ENCODE measurements at places on chromosomes 2 and 18.

DNA sequence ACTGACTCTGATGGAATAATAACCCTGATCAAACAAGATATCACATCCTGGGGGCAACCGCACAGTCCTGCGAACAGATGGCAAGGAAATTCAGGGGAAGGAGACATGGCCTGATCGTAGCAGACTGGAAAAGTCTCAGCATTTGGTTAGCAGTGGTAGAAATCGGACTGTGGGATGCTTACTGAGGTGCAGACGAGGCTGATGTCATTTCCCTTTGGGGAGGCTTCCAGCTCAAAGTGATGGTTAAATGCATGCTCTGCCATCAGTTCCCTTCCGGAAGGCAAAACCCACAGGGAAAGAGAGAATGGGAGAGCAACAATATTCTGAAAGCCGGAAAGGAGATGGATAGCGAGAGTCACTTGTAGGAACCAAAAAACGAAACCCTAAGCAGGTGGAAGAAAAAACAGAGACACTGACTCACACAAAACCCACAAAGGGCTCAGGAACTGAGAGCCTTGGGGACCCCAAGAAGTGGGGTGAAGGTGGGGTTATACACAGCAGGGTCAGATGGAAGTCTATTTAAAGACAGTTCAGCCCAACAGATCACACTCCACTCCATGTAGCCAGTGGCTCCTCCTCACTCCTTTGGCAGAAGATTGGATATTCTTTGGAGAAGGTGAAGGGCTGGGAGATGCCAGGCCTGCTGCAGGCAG is 93.1 kb downstream of the INPP5D start:
- no peak for DNase-seq

GRCh38 chr2:135709992-135710391 is 31.7 kb upstream of the UBXN4 start:
- peak; percentile 85 for DNase-seq

DNA sequence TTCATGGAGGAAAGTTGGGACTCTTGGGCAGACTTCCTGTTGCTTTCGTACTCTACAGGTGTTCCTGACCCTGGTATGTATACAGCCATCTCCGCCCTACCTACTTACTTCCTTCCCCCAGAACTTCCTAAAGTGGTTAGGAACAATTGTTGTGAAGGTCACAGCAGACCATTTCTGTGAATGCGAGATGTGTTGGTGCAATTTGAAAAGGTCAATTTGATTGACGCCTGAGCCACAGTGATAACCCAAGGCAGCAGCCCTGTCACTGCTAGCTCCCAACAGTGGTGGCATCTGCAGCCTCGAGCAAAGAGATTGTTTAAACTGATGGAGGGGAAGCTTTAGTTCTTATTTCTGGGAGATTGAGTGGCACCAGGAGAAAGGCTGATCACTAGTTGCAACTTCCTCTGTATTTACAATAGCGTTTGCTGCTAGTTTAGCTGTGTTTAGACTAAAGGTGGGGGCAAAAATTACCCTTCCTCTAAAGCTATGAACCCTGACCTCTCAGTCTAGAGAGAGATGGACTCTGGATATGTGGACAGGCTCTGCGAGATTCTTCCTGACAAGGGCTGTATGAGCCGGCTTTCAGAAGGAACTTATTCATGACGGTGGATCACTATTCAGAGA is 78.3 kb upstream of the MAP4K3 start:
- DNase-seq, result no peak

GRCh38 chr2:47218066-47218581 is 63.0 kb upstream of the STPG4 start:
- no peak for DNase-seq

DNA sequence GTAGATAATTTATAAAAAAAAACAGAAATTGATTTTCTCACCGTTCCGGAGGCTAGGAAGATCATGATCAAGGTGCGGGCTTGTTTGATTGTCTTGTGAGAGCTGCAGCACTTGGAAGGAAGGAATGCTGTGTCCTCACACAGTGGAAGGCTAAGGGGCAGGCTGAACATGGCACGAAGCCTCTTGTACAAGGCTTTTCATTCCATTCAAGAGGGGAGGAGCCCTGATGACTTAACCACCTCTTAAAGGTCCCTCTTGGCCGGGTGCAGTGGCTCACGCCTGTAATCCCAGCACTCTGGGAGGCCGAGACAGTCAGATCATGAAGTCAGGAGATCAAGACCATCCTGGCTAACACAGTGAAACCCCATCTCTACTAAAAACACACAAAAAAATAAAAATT is 39.2 kb downstream of the PID1 start:
- DNase-seq, result no peak

DNA sequence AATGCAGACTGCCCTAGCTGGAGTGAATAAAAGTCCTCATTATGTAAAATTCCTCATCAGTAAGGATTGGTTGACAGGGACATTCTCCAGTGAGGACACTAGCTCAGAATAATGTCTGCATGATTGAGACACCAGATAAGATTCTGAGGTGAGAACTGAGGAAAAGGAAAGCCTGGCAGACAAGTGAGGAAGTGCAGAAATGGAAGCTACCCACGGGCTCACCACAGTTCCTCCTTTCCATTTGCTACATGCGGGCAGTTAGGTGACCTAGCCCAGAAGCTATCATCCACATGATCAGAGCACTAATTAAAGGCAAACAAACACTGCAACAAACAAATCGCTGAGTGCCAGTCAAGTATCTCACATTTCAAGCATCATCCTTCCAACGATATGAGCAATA is 27.7 kb downstream of the NETO1 start:
- DNase-seq, result no peak

GRCh38 chr2:53210538-53210937 is 557.1 kb upstream of the CHAC2 start:
- DNase-seq, result no peak

DNA sequence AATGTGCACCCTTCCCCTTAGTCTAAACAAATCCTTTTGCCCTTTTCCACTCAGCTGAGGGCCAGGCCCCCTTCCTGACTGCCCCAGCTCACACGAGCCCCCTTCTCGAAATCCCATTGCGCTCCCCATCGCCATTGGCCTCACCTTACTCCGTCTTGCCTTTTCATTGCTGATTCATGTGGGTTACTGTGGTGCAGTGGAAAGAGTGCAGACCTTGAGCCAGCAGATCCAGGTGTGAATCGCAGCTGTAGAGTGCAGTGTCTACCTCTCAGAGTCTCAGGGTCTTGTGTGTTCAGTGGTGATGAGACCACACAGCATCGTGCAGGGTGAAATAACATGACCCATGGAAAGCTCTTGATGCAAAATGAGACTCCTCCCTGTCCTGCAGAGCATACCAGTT is 132.4 kb upstream of the APCDD1 start:
- DNase-seq, result no peak

DNA sequence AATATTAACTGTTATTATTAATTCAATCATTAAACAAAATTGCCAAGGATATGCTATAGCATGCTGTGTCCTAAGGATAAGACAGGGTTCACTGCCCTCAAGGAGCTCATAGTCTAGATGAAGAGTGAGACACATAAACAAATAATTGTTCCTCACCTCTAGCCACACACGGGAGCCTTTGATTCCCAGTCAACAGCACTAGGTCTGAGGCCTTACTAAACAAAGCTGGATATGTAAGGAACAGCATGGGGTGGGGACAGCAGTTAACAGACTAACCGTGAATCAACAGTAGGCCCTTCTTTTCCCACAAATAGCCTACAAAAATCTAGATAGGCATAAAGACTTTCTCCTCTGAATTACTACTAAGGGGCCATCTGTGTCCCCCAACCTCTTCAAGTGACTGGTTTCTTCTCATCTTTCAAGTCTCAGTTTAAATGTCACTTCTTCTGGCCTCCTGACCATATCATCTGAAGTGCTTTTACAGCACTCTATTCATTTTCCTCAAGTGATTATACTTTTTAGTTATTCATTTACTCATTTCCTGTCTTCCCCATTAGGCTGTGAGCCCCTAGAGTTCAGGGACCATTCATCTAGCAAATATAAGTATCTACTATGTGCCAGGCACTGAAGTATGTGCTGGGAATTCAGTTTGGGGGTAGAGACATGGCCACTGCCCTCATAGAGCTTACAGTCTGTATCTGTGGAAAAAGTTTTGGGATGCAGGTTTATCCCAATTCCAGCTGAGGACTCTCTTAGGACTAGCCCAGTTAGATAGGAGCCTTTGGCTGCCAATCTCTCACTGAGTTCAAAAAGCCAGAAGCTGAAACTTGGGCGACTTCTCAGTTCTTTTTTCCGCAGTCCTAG is 29.9 kb upstream of the IHH start:
- DNase-seq, result no peak

DNA sequence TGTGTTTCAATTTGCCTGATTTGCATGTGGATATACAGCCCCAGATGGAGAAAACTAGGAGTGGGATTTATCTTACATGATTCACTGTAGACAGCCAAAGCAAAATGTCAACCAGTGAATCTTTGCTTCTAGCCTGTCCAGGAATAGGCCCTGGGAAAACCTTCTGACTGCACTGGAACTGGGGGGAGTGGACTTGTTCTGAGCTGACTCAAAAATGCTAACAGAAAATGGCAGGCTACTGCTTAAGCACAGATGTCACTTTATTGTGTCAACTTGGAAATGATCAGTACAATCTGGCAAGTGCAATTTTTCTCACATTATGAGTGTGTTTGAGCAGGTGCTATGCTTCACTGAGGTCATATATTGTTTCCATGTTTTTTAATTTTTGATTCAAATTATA is 593.7 kb downstream of the NRXN1 start:
- no peak for DNase-seq

- DNase-seq, result no peak
Observed at GRCh38 chr2:236612737-236613136, 43.1 kb downstream of the ACKR3 start.

DNA sequence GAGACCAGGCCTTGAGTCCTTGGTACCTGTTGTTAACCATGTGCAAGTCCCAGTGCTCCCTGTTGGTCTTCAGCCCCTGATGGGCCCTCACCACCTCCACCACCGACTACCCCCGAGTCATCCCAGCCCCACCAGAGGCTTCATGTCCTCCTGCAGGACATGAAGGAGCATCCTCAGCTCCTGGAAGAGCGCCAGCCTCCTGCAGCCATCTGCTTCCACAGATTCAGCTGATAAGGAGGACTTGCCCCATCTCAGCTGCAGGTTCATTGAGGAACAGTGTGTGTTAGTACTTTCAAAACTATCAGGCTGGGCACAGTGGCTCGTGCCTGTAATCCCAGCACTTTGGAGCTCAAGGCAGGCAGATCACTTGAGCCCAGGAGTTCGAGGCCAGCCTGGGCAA is 151.9 kb downstream of the ATP9B start:
- DNase-seq, result no peak

DNA sequence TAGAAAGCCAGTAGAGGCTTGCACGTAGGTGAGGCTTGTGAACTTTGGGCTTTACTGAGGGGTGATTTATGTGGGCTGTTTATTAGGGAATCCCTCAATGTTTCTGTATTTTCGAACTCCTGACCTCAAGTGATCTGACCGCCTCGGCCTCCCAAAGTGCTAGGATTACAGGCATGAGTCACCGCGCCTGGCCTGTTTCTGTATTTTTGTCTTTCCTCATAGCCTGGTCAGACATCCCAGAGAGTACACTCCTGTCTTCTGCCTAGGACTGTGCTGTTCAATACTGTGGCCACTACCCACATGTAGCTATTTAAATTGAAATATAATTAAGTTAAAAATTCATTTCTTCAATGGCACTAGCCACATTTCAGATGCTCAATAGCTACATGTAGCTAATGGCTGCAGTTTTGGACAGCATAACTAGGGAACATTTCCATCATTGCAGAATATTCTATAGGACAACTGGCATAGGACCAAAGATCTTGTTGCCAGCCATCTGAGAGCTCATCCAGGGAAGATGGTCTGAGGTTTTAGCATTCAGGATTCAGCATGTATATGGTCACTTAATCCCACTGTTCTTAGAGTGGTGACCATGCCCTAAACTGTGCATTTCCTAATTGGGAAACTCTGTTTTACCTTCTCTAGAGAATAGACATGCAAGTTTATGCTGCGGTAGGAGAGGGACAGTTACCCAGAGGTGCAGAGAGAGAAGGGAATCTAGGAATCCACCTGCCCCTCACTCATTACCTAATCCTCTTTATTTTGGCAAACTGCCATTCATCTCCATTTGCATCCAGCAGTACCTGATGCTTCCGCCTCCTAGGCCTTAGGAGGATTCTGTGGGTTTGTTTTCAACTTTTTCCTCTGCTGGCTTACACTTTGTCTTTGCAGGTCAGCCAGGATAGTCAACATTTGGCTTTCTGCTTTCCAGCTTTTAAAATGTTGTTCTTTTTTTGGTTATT is 64.4 kb downstream of the LCLAT1 start:
- no peak for DNase-seq

- DNase-seq, result no peak
Observed at GRCh38 chr2:5867056-5867455, 174.9 kb downstream of the SOX11 start.

GRCh38 chr2:179132076-179132475 is 82.1 kb upstream of the CCDC141 start:
- no peak for DNase-seq

GRCh38 chr2:128086244-128086643 is 4.8 kb upstream of the UGGT1 start:
- DNase-seq, result no peak

DNA sequence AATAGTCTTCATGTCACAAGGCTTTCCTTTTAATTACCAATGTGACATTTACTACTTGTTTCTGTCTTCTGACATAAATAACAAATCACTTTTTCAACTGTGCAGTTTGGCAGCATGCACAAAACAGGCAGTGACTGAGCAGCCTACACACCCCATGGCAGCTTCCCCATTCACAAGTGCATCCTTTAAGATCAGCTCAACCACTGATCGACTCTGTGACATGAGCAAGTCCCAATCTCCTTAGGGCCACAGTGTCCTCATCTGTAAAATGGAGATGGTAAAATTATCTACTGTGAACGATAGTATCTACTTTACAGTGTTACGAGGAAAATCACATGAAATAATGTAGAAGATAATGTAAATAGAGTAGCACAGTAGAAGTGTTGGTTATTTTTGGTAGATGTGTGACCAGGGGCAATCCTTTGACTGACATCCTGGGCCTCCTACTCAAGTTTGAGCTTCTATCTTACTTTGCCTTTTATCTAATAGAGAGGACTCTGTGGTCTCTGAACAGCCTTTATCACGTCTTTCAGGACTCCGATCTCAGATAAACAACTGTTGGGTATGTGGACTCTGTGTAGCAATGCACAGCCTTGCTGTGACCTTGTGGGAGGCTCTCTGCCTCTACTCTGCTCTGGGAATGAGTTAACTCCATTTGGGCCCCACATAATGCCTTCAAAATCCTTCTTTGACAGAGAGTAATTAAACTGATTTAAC is 120.6 kb downstream of the PIGN start:
- no peak for DNase-seq

GRCh38 chr2:111707700-111708099 is 176.3 kb downstream of the ANAPC1 start:
- no peak for DNase-seq

- peak; percentile 82 for DNase-seq
Observed at GRCh38 chr2:63058921-63059792, 8.5 kb downstream of the OTX1 start.

All from posterior vena cava (tissue), 2 donors.